Right lung (tissue), 10 donors: ENCODE measurements at places on chromosomes 13 and 19. TPM values are rescaled to one million over a fixed set of nuclear protein-coding genes. Genes with fewer than 3 reads are reported as not detected.

The ZNF541 gene
- polyA plus RNA-seq: 0.18 TPM

The ERICH4 gene
- 0.51 TPM for polyA plus RNA-seq

- no peak for DNase-seq
Measured at GRCh38 chr19:33887891-33888290, 91.2 kb downstream of the KCTD15 start.

- no peak for DNase-seq
Measured at GRCh38 chr19:688992-689391, 6.3 kb downstream of the PRSS57 start.

DNA sequence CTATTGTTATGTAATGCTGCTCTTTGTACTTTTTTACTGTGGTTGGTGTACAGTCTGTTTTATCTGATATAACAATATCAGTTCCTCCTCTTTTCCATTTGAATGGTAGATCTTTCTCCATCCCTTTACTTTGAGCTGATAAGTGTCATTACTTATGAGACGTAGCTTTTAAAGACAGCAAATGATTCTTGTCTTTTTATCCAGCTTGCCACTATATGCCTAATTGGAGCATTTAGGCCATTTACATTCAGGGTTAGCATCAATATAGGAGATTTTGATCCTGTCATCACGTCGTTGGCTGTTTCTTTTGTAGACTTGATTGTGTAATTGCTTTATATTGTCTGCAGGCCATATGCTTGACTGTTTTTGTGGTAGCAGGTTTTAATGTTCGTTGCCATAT lies 894.2 kb upstream of the ATXN8OS start:
- DNase-seq: no peak
